ENCODE measurements at places on chromosomes 1 and 21.

- no peak for DNase-seq
Measured at GRCh38 chr21:28857752-28858151, 134.9 kb downstream of the LTN1 start.

DNA sequence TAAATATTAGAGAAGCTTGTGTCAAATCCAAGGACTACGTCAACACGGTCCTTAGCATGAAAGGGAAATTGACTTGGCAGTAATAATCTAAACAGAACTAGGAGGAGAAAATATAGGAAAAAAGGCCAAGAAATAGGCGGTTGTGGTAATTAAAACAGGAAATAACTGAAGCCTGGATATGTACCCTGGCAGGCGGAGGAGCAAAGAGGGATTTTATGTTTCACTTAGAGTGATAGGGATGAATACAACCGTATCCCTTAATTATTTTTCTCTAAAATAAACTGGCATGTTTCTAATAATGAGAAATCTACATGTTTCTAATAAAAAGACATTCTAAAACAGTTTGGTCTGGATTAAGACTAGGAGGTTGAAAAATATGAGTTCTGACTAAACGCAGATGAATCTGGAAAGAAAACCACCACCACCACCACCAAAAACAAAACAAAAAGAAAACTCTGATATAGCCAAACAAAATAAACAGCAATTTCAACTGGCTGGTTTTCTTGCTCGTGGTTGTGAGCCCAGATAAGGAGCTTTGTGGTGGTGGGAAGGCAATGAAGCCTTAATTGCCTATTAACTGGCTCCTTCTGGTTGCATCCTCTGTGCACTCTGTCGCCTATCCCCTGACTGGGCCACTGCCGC is 334.2 kb upstream of the SNX7 start:
- DNase-seq, result no peak

- no peak for DNase-seq
Measured at GRCh38 chr1:63342402-63342801, 20.0 kb downstream of the FOXD3 start.

DNA sequence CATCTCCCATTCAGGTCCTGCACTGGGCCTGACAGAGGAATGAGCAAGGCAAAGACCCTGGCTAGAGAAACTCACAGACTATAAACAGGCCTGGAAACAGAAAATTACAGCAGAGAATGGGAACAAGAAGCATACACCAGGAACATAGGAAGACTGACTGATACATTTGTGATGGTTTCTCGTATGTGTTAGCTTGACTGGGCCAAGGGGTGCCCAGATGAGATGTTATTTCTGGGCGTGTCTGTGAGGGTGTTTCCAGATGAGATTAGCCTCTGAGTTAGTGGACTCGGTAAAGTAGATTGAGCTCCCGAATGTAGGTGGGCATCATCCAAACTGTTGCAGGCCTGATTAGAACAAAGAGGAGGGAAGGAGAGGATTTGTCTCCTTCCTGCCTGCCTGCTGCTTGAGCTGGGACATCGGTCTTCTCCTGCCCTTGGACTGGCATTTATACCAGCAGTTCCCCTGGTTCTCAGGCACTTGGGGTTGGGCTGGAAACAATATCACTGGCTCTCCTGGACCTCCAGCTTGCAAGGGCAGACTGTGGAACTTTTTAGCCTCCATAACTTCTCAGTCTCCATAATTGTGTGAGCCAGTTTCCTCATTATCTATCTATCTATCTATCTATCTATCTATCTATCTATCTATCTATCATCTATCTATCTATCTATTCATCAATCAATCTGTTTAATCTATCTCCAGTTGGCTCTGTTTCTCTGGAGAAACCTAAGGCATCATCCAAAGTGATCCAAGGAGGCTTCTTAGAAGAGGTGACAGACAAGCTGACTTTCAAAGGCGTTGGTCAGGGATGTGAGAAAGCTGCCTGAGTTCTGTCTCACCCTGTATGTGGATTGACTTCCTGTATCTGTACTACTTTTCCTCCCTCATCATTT is 9.7 kb upstream of the FOXO6 start:
- DNase-seq, result no peak

DNA sequence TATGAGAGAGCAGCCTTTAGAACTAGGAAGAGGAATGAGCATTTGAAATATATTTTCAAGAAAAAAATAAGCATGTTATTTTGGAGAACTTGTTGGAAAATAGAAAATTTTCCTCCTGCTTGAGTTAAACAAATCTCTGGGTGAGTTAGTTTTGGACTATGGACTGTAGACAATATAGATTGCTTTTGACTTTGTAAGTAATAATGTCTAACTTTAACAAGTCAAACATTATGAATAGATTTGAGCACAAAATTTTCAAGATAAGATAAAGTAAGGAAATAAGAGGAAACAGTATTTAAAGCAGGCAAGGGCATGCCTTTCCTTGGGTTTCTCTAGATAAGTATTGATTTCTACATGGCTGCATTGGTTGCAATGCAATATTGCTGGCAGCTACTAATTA is 360.8 kb downstream of the LMO4 start:
- no peak for DNase-seq

DNA sequence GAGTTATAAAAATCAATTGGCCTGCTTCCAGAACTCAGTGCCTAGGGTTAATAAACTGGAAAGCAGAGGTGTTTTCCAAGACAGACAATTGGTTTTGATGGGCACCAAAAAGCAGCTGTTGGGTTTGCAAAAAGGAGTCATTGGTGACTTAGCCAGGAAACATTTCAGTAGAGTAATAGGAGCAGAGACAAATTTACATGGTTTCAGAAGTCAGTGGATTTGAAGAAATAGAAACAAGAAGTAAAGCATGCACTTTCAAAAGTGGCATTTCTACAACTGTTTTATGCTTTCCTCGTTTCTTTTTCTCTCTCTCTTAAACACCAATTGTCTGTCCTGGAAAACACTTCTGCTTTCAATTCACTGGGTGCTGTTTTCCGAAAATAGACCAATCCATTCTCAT is 87.8 kb downstream of the GLUL start:
- DNase-seq, result no peak

- DNase-seq, result no peak
Measured at GRCh38 chr21:33802481-33802880, 113.1 kb downstream of the ATP5PO start.

DNA sequence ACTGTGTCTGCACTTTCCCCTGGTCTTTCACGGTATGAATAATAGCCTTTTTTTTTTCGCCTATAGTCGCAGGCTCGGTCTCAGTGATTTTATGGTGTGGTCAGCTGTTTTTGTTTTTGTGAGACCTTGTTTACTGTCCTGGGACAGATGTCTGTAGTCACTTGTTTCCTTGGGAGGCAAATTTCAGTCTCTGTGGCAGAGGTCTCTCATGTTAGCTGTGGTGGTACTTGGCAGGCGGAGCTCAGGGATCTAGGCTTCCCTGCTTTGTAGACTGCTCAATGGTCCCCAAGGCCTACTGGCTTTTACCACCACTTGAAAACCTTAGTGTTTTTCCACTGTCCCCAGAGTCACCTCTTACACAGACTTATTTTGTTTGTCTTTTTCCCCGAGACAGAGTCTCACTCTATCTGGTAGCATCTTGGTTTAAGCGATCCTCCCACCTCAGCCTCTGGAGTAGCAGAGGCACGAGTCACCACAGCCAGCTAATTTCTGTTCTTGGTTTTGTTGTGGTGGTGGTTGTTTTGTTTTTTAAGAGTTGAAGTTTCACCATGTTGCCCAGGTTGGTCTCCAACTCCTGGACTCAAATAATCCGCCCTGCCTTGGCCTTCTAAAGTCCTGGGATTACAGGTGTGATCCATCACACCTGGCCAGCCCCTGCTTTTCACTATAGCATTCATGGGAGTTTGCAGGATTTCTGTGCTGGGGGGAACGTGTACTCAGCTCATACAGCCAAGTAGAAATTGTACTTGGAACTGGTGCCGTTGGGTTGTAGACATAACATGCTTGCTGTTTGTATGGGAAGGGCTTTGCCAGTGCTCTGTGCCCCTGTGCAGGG is 10.3 kb downstream of the RNU1-2 start:
- peak; percentile 39 for DNase-seq

- DNase-seq, result no peak
Measured at GRCh38 chr1:171984850-171985485, 143.7 kb downstream of the DNM3 start.

GRCh38 chr1:170254371-170254770 is 108.6 kb downstream of the NTMT2 start:
- DNase-seq, result no peak

DNA sequence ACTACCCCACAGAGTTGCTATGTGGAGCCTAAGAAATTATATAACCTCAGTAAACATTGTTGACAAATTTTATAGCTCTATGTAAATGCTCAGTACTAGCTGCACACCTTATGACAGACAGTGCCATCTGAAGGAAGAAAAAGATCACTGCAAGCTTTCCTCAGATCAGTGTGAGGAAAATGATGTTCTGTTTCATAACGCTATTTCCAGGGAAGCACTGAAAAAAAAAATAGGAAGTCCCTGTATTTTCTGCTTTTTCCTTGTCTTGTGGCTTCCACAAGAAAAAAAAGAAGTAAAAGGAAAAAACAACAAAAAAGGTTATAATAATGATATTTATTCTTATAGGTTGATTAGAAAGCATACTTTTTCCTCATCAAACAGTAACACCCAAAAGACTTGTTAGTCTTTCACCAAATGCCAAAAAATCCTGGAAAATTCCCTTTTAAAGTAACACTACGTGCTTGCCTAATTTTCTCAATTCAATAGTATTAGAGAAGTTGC is 23.2 kb downstream of the LYST start:
- DNase-seq, result no peak

DNA sequence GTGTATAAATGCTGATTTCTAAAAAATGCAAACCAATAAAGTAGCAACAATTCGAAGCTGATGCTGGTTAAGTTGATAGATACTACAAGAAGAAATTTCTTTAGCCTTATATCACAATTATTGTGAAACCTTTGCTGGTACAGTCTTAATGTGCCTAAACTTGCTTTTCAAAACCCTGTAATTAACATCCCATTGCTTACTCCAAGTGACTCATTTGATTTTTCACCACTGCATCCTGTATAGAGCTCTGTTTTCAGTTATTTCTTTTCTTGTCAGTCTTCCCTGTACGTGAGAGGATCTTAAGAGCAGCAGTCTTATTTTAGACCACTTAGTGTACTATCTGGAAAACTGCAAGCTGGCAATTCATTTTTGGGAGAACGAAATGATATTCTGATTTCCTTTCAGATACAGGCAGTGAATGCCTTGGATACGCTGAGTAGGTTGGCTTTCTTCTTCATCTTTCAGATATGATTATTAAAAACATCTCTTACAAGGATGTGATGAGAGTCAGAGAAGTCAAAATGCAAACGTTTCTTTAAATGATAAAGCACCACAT is 210.3 kb downstream of the KCTD3 start:
- no peak for DNase-seq

DNA sequence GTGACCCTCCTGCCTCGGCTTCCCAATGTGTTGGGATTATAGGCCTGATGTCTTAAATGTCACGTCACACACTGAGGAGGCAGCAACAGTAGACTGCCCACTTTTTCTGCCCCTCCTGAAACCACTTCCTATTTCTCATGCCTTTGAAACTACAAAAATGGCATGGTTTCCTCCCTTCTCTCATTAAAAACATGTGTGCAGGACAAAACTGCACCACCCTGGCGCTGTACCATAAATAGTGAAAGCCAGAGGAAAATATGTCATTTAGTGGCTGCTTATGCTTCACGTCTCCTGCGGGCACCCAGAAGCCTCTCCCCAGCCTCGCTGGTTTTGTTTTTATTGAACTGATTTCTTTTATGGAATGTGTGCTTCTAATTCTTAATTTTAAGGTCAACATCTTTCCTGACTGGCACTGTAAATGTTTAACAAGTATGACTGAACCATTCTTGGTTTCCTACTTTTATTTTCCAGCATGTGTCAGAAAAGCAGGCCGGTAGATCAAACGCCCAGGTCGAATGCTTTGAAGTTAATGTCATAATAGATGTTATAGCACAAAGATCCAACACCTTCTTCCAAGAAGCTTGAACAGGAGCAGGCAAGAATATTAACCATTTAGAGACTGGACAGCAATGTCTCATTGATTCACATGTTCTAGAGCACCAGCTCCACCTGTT is 59.6 kb upstream of the C1orf87 start:
- DNase-seq, result no peak

- no peak for DNase-seq
Measured at GRCh38 chr21:17784180-17784598, 35.0 kb downstream of the C21orf91 start.

GRCh38 chr1:53860967-53861411 is 22.9 kb upstream of the NDC1 start:
- peak; percentile 44 for DNase-seq

DNA sequence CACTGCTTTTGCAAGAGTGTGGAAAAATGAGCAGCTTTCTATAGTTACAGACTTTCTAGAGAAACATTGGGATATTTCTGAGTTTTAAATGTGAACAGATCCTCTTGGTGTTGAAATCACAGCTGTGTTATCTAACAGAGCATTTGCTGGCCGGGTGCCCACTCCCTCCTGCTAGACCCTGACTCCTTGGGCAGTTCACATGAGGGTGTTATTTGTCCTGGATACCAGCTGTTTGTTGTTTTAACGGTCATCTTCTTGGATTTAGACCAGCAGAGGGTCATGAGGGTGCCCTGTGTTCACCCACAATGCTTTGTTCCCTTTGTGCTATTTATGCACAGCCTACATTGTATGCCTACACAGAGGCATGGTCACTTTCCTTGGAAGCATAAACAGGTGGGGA is 67.1 kb downstream of the CENPF start:
- no peak for DNase-seq

GRCh38 chr21:44366586-44367211 is 13.3 kb downstream of the TRPM2 start:
- DNase-seq, result no peak

GRCh38 chr21:15667819-15668218 is 62.0 kb upstream of the USP25 start:
- no peak for DNase-seq

DNA sequence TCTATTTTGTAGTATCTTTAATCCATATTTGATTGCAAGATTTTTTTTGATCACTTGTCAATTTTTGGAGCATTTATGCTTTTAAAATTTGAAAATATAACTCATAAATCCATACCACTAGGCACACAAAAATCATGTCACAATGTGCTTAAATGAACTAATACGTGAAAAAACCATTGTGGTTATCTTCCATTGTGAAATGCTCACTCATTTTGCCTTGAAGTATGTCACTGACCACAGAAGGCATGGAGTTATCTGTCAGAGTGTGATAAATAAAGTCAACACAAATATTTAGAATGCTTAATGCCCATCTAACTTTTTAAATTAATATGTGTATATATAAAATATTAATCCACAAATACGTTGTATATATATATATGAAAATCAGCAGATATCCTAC is 347.2 kb downstream of the PTPRC start:
- DNase-seq, result no peak
